GM23338 (cell line): ENCODE measurements at places on chromosomes 3 and 15.

DNA sequence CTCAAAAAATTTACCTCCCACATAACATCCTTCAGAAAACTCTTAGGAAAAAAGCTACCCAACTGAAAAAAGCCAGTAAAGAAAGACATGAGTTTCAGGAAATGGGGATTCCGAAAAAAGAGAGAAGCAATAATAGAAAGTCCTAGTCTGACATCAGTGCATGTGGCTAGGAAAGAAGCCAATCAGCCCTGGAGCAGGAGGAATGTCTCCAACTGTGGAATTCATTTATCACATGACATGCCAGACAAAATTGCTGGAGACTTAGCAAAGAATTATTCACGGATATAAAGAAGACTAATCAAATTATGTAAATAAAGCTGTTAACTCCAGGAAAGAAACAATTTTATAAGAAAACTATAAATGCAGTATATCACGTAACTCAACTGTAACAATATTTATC lies 258.9 kb upstream of the RARB start:
- no peak for DNase-seq

DNA sequence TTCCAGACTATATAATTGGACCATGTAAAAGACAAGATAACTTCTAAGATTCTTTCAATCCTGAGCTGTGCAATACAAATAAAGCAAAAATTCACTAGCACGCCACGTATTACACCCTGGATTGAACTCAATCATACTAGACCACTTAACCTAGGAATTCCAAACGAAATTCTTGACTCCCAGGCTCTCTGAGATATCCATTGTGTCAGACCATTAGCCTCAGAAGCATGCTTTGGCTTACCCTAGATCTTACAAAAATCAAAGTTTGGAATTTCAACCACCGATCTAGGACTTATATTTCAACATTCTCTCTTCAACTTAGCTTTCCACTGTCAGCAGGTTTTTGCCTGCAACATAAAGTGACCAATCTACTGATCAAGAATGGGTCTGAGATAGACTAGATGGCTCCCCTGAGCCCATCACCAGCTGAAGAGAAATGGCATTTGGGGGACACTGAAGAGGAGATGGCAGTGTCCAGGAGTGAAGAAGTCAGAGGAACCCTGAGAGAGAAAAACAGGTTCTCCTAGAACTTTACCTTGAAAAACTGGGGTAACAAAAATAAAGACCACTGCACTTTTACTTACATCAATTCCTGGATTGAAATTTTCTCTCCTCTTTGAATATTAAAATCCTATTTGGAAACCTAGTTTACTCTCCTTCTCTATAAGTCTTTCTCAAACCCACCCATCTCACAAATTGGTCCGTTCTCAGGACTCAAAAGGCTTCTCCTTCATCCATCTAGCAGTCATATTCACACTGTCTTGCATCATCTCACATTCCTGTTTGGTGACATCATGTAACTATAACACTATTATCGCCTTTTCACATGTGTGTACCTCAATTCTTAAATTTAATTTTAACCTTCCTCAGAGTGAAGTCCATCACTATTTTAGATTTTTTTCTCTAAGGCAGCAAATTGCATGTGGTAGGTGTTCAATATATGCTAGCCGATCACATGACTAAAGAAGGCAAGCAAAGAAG lies 18.5 kb downstream of the CPNE4 start:
- DNase-seq, result no peak

- peak; percentile 76 for DNase-seq
Observed at GRCh38 chr3:79032686-79033318, 735.0 kb downstream of the ROBO1 start.

DNA sequence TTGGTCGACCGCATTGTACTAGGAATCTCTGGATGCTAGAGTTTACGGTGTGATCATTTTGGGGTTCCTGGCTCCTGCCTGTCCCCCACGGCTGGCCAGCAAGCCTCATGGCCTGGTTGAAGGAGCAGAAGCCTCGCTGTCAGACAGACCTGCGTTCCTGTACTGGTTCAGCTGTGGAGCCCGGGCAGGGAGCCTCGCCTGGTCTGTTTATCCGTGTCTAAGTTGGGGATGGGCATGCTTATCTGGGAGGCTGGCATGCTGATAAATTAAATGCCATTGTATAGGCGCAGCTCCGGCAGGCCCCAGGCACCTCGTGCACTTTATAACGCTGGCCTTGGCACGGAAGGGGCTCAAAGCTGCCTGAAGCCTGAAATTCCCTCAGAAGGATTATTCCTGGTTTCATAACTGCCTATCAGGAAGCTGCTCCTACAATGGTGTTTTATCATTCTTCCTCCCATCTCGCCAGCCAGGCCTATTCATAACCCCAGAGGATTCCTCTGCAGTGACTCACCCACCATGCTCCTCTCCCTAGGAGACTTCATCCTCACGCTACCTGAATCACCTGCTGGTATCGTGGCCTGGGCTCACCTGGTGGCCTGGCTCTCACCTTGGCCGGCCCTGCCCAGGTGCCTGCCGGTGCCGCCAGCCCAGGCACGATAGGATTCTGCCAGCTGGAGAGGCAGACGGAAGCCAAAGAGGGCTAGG lies 110.9 kb downstream of the ASB7 start:
- no peak for DNase-seq

DNA sequence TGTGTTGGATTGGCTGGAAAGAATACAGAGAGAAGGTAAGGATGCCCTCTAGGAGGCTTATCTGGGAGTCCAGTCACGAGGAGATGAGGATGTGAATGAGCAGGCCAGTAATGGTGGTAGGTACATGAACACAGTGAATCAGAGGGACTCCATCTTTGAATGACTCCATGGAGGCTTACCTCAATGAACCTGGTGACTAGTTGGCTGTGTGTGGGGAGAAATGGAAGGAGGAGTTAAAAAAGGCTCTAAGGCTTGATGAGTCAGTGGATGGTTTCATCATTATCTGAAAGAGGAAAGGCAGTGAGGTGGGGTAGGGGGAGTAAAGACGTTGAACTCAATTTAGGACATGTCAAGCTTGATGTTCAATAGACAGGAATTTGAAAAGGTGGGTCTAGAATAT lies 61.1 kb downstream of the KCNAB1 start:
- DNase-seq, result no peak

GRCh38 chr3:149270180-149270579 lies 48.6 kb upstream of the CP start:
- no peak for DNase-seq

GRCh38 chr3:178205740-178206139 lies 330.5 kb upstream of the KCNMB2 start:
- DNase-seq, result no peak

- no peak for DNase-seq
Observed at GRCh38 chr3:136545664-136546268, 206.4 kb downstream of the STAG1 start.

- no peak for DNase-seq
Observed at GRCh38 chr3:32435911-32436815, 44.5 kb downstream of the CMTM7 start.

DNA sequence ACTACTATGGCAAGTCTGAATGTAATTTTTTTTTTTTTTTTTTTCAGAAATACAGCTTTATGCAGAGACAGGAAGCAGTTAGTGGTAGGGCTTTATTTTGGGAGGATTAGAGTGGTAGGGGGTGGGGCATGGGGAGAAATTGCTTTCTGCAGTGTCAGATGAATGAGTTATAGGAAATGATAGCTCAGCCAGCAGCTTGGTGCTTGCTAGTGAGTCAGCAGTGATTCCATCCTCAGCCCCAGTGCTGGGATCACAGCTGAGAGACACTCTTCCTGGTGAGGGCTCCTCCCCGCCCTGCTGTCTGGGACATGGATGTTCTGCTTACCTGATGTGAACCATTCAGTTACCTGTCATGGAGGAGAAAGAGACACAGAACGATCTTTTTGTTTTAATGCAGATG lies 39.6 kb downstream of the SEMA6D start:
- DNase-seq, result no peak

DNA sequence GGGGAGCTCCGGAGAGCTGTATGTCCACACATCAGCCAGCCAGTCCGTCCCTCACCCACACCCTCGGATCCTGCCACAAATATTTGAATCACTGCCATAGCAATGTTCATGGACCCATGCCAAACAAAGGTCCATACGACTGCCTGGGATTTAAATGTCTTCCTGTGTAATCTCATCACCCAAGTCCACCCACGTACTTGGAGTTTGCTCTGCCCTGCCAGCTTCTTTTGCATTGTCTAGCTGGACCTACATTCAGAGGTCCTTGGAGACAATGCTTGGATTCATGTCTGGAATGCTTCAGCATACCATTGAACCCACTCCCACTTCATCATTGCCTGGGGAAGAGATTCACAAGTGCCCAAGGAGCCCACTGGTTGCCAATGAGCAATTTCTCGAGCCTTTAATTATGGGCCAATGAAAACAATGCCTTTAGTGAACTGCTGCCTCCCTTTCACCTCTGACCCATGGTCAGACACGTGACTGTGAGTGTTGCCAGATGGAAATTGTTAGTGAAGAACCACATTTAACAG lies 90.4 kb upstream of the PHLDB2 start:
- no peak for DNase-seq

DNA sequence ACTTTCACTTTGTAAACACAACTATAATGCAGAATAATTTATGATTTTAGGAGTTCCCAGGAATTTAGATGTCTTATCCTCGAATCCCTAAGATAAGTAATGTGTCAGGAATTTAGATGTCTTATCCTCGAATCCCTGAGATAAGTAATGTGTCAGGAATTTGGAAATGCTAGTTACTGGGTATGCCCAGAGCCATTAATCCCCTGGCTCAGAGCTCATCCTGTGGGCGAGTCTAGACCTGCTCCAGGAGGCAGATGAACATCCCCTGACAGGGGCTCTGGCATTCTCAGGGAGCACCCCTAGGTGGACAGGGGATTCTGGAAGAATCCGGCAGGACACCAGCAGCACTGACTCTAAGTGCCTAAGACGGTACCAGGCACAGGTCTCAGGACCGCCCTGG lies 163.3 kb downstream of the ARRDC4 start:
- no peak for DNase-seq

- DNase-seq, result peak; percentile 65
Observed at GRCh38 chr3:40073310-40074007, 236.0 kb upstream of the EIF1B start.

GRCh38 chr3:183329543-183329942 lies 76.5 kb downstream of the B3GNT5 start:
- DNase-seq, result no peak

- DNase-seq, result no peak
Observed at GRCh38 chr3:8077126-8077525, 424.5 kb upstream of the LMCD1 start.

- DNase-seq, result no peak
Observed at GRCh38 chr3:35305406-35305805, 333.9 kb upstream of the ARPP21 start.

- peak; percentile 80 for DNase-seq
Observed at GRCh38 chr3:192915304-192915703, 2.4 kb downstream of the MB21D2 start.

DNA sequence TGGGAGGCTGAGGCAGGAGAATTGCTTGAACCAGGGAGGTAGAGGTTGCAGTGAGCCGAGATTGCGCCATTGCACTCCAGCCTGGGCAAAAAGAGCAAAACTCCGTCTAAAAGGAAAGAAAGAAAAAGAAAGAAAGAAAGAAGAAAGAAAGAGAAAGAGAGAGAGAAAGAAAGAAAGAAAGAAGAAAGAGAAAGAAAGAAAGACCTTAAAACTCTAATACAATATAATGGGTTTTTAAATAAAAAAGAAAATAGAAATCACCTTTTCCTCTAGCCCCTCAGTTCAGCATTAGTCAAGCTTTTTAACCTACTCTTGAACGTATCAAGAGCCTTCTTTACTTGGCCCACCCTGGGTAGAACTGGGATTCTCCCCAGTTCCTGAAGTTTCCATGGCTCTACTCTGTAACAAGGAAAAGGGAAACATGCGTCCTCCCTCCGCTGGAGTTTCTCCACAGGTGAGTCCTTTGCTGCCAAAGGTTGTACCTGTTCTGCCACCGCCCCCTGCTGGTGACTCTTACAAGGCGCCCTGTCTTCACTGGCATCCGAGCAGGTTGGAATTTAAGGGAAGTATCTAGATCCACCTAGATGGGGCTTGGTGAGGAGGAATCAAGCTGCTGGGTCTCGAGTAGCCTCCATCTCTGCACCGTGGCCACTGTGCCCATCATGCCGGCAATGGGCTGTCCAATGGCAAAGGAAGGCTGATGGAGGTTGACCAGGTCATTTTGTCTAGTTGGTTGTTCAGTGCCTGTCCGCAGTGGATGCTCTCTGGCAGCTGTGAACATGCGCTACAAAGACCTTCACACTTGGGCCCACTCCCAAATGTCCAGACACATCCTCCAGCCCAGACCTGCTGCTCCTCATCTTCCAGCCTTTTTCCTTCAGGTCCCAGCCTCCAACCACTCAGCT lies 20.6 kb upstream of the EPHB3 start:
- DNase-seq, result peak; percentile 98

DNA sequence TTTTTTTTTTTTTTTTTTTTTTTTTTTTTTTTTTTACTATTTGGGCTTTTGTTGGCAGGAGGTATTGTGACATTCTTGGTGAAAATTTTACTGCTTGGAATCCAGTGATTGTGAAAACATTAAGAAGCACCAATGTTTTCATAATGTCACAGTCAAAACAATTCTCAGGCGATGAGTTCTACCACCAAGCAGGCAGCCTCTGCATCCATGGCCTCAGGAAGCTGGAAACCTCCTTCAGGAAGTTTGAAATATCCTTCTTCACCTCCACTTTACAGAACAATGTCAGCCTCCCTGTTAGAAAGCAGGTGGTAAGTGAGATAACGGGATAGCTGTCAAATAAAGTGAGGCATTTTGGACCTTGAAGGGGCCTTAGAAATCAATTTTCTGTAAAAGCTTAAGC lies 98.3 kb downstream of the MEX3B start:
- no peak for DNase-seq

DNA sequence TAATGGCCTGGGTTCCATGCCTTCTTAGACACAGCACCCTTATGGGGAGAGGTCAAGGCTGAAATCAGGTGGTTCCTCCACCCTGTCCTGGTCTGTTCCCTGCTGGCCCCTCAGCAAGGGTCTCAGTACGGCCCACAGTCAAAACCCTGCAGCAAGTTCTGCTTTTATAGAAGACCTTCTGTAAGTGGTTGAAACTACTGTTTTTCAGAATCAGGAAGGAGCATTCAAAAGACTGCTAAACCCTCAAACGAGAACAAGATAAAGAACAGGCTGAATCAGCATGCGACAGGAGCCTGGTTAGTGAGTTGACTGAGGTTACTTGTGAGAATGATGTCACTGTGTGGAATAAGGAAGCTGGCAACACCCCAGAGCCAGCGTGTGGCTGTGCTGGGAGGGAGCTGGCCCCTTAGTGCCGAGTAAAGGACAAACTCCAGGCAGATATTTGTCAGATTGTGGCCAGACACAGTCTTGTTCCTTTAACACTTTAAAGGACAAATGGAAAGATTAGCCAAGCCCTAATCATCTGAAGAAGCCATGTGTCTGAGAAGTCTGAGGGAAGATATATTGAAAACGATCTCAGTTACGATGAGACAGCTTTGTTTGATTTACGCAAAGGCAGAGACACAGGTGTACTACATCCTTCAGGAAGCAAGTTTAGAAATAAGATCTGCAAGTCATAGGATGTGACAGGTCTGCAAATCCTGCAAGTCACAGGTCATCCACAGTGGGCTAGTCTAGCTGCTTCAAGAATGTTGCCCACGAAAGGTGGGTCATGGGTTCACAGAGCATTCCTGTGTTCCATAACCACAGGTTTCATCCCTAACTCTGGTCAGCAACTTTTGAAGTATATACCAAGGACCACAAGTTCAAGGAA lies 54.0 kb downstream of the B3GNT5 start:
- no peak for DNase-seq

GRCh38 chr15:68209735-68210408 lies 4.7 kb upstream of the CALML4 start:
- DNase-seq, result no peak

- DNase-seq, result peak; percentile 54
Observed at GRCh38 chr3:27907929-27908328, 185.8 kb upstream of the EOMES start.
